Naive thymus-derived CD8-positive, alpha-beta T cell (primary cell): ENCODE measurements at places on chromosomes 7 and 10. TPM values are rescaled to one million over a fixed set of nuclear protein-coding genes. Genes with fewer than 3 reads are reported as not detected.

The POLR2J2 gene
- 3.7 TPM for polyA plus RNA-seq

The ZCCHC24 gene
- 0.12 TPM for polyA plus RNA-seq

The HOXA5 gene
- polyA plus RNA-seq, result not detected

The INTS15 gene
- polyA plus RNA-seq, result 29.4 TPM

The FAM221A gene
- polyA plus RNA-seq, result 1.8 TPM

The CEP55 gene
- polyA plus RNA-seq, result not detected

GRCh38 chr7:20696002-20696605 is 80.6 kb downstream of the ABCB5 start:
- H3K27me3 ChIP-seq, result no peaks in the 10 kb centered on the region
- no peak overlapping the region for H3K27ac ChIP-seq
- no peak overlapping the region for H3K4me3 ChIP-seq
- no peak for DNase-seq
- no peaks in the 10 kb centered on the region for H3K4me1 ChIP-seq
- no peaks in the 10 kb centered on the region for H3K36me3 ChIP-seq

- H3K4me3 ChIP-seq, result no peak overlapping the region
- H3K27me3 ChIP-seq, result no peaks in the 10 kb centered on the region
- no peak overlapping the region for H3K27ac ChIP-seq
- no peak for DNase-seq
- peaks cover 47% of the 10 kb centered on the region for H3K4me1 ChIP-seq
Observed at GRCh38 chr10:3773460-3774017, 11.5 kb downstream of the KLF6 start.

DNA sequence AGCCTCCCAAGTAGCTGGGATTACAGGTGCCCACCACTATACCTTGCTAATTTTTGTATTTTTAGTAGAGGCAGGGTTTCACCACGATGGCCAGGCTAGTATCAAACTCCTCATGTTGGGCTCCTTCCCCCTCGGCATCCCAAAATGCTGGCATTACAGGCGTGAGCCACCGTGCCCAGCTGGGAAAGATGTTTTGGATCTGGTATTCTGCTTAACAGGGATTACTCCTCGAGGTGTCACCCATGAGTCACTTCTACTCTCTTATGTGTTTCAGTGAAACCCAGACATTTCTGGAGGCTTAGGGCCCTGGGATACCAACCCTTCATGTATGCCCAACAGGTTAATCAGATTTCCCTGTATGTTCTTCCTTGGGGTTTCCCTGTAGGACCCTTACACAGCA is 11.8 kb upstream of the OPN4 start:
- H3K27ac ChIP-seq, result no peak overlapping the region
- H3K27me3 ChIP-seq, result peaks cover 12% of the 10 kb centered on the region
- DNase-seq, result no peak
- H3K4me1 ChIP-seq, result no peaks in the 10 kb centered on the region
- no peak overlapping the region for H3K4me3 ChIP-seq
- peaks cover 21% of the 10 kb centered on the region for H3K36me3 ChIP-seq

- no peak for DNase-seq
- peaks cover 8% of the 10 kb centered on the region for H3K4me1 ChIP-seq
- H3K27ac ChIP-seq, result no peak overlapping the region
Observed at GRCh38 chr7:132797152-132797551, 220.9 kb upstream of the PLXNA4 start.
